ELF-1 (cell line): ENCODE measurements at places on chromosomes 7 and 10.
A peak's percentile ranks its signal among the peaks of the same experiment; 100 is the strongest.

- DNase-seq, result no peak
Observed at GRCh38 chr7:18962031-18962430, 155.4 kb downstream of the TWIST1 start.

DNA sequence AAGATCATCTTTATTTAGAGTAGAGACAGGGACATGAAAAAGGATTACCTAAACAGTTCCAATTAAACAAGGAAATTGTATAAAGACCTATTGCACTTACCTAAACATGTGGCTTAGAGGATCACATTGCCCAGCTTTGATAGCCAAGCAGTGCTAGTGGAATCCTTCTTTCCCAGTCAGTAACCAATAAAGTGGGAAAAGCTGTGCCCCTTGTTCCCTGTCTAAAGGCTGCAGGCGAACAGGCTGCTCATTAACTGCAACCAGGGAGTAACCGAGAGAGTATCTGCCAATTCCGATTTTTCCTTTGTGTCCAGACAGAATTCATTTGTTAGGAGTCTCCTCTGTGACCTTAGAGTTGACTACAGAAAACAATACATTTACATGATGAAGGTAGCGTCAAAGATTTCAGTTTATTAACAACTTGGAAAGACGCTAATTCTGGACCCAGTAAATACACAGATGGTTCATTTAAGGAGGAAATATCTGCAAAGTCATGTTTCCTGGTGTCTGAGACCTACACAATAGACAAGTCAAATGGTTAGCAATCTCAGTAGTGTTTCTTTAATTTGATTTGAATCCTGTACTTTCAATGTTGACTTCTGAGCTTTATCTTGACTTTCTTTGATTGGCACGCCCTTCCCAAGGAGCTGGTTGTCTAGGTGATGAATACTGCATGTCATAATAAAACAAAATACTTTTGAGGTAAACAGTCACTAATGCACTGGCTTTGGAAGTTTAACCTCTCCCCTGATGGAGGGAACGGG lies 57.3 kb upstream of the MET start:
- DNase-seq, result no peak

DNA sequence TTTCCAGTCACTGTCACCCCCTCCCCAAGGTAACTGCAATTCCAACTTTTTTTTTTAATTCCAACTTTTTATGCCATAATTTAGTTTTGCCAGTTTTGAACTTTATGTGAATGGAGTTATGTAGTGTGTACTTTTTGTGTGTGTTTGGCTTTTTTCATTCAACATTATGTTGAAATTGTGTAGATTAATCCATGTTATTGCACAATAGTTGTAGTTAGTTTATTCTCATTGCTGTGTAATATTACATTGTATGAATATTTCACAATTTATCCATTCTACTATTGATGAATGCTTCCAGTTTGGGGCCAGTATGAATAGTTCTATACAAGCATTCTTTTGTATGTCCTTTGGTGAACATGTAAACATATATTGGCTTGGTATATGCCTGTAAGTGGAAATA lies 32.5 kb downstream of the MXI1 start:
- DNase-seq, result no peak

GRCh38 chr7:107210400-107210799 lies 41.6 kb downstream of the HBP1 start:
- DNase-seq, result no peak

DNA sequence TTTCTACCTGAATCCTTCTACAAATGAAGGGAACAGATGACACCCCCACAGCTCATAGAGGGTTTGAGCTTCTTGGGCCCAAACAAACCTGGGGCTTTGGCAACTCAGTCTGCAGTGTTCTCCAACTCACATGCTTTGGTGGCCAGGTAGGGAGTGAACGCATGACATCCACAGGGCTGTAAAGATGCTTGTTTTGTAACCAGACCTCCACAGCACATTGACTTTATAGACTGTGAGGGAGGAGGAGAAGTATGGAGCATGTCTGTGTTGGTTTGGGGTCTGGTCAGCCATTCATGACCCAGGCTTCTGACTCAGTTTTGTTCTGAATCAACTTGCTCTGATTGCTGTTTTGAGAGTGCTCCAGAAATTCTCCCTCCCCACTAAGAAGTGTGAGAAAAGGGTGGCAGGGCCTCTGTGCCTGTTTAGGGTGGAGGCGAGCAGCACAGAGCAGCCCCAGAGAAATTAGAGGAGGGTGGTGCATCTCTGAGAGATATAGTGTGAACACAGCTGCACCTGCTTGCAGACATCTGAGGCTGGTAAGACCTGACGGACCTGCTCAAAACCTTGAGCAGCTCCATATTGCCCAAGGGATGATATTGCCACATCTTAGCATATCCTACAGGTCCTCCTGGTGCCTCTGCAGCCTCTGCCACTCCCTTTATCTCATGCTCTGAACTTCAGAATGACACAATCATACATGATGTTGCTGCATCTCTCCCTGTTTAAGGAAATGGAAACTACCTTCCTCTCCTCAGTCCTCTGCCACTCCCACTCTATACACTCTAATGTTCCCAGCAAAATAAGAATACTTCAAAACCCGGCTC lies 287.7 kb downstream of the ABCA13 start:
- DNase-seq, result no peak

GRCh38 chr7:143217806-143218205 lies 4.0 kb upstream of the TAS2R40 start:
- DNase-seq, result no peak

- peak; percentile 37 for DNase-seq
Observed at GRCh38 chr10:71963351-71964097, 671 bp upstream of the CHST3 start.

DNA sequence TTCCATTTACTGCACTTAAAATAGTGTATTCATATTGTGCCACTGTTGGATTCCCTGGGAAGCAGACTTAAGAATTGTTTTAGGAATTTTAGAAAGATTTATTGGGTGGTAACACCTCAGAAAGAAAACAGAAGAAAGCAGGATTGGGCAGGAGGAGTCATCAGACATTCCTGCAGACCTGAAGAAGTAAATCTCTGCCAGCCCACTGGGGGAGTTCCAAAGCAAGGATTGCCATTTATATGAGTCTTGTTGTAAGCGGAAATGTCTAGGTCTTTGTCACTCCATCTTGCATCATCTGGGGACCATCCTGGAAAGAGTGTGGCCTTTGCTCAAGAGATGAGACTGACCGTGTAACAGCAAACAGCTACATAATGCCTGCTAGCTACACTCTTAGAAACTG lies 947.6 kb upstream of the POT1 start:
- no peak for DNase-seq

GRCh38 chr10:59234816-59235429 lies 58.5 kb downstream of the PHYHIPL start:
- DNase-seq, result no peak

DNA sequence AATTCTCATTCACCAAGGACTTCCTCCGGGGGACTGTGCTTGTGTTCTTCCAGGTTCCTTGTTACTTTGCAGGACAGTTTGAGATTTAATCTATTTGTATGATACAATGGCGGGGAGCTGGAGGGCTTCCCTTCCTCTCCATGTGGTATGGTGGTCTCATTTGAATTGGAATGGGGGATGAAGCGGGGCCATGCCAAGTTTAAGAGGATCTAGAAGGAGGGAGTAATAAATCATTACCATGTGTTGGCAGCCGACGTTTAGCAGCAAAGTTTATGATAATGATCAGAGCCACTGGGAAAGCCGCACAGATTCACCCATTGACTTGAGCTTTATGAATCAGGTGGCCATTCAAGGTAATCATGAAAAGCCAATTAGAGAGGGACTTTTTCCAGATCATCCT lies 355.1 kb upstream of the MGMT start:
- no peak for DNase-seq

GRCh38 chr7:50348469-50349162 lies 44.1 kb downstream of the IKZF1 start:
- DNase-seq, result no peak

- DNase-seq, result no peak
Observed at GRCh38 chr7:103524042-103524907, 78.3 kb upstream of the SLC26A5 start.

GRCh38 chr7:45564485-45564884 lies 9.7 kb upstream of the ADCY1 start:
- DNase-seq, result no peak

DNA sequence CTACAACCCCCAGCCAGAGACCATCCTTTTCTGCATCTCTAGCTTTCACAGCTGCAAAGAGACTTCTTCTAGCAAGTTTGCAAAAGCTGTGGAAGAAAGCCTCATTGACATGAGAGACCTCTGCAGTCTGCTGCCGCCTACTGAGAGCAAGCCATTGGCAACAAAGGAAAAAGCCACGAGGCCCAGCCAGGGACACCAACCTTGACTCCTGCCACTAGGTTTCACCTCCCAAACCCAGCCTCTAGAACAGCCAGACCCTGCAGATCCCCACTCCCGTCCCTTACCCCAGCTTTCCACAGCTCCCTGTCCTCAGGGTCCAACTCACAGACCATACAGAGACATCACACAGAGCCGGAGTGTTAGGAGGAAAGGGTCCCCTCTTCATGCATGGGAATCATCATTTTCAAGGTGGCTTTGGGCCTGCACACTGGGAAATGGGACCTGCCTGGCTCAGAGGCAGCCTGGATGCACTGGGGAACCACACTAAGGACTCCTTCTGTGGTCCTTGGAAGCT lies 14.6 kb upstream of the C10orf53 start:
- DNase-seq, result no peak

GRCh38 chr7:54810401-54810800 lies 51.4 kb upstream of the SEC61G start:
- DNase-seq, result no peak

DNA sequence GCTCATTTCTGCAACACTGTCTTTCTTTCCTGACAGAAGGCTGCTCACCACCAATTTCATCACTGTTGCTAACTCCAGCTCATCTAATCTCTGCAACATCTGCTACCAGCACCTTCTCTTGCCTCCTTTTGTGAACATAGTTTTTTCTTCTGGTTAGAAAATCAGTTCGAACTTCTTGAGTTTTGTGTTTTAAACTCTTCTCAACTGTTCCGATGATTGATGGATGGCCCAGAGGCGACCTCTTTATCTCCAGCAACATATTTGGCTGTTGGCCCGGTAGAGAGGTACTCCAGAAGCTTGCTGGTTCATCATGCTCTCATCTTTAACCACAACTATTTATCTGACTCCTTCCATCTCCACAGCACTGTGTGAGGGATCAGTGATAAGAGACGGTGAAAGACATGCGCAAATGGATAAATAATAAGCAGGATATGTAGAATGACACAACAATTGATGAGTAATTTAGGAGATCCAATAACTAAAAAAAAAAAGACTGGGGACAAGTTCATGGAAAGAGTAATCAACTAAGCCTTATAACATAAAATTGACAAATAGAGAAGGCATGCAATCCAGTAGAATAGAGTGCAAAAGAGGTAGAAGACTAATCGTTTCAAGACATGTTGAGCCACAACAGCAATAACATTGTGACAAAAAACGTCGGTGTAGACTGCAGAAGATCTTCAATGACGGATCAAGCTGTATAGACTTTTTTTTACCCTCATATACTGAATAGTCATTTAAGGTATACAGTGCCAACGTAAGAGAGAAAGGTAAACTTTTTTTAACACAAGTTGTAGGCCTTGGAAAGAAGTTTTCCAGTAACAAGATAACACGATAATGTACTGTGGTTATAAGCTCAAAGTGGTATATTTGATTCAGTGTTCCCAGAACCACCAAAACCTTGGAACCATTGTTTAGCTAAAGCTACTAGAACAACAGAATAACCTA lies 152.2 kb downstream of the CRPPA start:
- no peak for DNase-seq

DNA sequence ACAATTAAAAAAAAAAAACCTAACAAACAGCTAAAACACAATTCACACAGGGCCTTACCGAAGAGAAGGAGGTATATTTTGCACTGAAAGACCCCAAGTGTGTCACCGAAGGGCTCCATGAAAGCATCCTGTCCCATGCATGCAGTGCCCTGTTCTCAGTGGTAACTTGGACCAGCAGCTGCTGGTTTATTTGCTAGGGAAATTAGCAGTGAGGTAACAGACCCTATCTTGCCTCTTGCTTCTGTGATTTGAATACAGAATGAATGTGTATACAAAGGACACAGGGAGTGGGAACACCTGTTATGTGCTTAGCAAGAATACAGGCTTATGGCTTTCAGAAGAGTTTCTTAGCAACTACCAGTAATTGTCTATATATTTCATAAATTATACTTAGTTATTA lies at the start of gene HEPACAM2:
HEPACAM2 (minus strand) TSS at position 160 of the 400 bp plus-strand sequence.
- DNase-seq, result no peak

DNA sequence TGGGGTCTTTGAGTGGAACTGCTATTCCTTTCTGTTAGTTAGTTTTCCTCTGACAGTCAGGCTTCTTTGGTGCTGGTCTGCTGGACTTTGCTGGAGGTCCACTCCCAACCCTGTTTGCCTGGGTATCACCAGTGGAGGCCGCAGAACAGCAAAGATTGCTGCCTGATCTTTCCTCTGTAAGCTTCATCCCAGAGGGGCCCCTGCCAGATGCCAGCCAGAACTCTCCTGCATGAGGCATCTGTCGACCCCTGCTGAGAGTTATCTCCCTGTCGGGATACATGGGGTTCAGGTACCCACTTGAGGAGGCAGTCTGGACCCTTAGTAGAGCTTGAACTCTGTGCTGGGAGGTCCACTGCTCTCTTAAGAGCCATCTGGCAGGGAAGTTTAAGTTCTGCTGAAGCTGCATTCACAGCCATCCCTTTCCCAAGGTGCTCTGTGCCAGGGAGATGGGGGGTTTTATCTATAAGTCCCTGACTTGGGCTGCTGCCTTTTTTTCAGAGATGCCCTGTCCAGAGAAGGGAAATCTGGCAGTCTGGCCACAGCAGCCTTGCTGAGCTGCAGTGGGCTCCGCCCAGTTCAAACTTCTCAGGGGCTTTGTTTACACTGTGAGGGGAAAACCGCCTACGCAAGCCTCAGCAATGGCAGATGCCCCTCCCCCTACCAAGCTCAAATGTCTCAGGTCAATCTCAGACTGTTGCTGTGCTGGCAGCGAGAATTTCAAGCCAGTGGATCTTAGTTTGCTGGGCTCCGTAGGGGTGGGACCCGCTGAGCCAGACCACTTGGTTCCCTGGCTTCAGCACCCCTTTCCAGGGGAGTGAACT lies 89.7 kb upstream of the CDK6 start:
- DNase-seq, result peak; percentile 91

DNA sequence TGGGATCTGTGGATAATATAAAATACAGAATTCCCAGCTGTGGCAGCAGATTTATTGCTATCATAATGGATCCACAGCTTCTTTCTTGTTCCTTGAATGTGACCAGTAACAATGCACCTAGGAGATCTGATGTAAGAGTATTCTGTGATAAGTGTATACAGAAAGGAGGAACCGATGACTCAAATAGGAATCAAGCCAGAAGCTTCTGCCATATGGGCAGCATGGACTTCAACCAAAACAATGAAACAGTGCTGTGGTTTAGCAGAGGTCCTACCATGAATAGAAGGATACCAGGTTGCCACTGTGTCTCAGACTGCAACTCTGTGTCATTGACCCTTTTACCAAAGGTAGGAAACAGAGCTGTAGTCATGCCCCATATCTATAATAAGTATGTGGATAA lies 81.8 kb downstream of the PTPRZ1 start:
- no peak for DNase-seq

- DNase-seq, result peak; percentile 79
Observed at GRCh38 chr10:49307921-49308320, 9.0 kb downstream of the C10orf71 start.
